ENCODE measurements at places on chromosomes 6 and 20. TPM values are rescaled to one million over a fixed set of nuclear protein-coding genes. Genes with fewer than 3 reads are reported as not detected.

- no peak for DNase-seq
Measured at GRCh38 chr6:43870660-43871061, 100.7 kb downstream of the VEGFA start.

DNA sequence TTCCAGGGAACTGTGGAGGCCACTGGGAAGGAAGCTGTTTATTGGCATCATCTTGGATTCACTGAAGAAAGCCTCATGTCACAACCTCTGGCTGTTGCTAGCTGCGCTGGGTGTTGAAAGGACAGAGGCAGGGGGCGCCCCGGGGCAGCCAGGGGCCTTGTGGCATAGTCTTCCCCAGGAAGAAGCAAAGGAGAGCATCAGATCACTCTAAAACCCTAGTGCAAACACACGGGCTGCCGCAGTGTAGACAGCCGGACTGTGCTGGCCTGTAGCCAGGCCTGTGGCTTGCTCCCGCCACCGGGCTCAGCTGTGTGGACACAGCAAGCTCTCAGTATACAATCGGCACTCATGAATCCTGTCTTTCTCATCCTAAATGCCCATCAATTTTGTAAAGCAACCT, 23.8 kb upstream of the SMOC2 start:
- peak; percentile 48 for DNase-seq

DNA sequence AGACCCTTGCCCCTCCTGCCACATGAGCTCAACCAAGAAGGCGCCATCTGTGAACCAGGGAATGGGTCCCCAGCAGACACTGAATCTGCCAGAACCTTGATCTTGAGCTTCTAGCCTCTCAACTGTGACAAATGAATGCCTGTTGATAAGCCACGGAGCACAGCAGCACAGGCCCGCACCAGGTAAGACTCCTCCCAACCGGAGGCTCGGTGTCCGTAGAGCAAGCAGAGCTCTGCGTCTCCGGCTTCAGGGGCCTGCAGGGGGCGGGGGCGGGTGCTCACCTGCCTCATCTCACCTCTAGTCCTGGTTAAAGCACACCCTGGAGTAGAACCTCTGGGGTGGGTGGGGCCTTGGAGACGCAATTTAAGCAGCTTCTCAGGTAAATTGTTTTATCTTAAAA, 122.7 kb downstream of the SMOC2 start:
- no peak for DNase-seq

- DNase-seq = peak; percentile 68
Measured at GRCh38 chr6:110878751-110879522, 4.4 kb downstream of the AMD1 start.

DNA sequence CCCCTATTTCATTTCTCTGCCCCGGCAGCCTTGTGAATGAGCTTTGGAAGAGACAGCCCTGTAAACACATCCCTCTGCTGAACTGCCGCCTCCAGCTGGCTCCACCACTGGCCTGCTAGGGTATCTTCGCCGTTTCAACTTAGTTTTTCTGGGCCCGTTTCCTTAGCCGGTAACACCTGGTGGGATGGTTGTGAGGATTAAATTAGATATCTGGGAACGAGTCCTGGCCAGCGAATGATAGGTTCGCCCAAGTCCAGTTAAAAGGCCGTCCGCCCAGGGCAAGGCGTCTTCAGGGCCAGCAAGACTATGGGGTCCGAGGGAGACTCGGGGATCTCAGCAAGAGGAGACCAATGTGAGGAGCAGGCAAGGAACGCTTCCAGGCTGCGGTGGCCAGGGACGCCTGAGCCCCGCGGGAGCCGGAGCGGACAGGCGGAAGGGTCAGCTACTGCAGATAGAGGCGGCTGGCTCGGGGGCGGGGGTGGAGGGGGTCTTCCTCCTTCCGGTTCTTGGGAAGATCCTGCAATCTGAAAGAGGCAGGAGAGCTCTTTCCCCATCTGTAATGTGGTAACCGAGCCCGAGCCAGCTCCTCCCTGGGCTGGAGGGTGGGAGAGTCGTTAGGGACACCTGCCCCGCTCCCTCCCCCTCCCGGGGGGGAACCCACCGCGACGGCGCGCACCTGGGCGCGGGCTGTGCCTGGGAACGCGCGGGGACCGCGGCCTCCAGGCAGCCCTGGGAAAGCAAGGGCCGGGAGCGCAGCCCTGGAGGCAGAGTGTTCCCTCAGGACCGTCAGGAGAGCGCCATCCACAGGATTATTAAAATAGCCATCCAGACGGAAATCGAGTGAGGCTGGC, 4.5 kb upstream of the PTCRA start:
- DNase-seq = peak; percentile 50

DNA sequence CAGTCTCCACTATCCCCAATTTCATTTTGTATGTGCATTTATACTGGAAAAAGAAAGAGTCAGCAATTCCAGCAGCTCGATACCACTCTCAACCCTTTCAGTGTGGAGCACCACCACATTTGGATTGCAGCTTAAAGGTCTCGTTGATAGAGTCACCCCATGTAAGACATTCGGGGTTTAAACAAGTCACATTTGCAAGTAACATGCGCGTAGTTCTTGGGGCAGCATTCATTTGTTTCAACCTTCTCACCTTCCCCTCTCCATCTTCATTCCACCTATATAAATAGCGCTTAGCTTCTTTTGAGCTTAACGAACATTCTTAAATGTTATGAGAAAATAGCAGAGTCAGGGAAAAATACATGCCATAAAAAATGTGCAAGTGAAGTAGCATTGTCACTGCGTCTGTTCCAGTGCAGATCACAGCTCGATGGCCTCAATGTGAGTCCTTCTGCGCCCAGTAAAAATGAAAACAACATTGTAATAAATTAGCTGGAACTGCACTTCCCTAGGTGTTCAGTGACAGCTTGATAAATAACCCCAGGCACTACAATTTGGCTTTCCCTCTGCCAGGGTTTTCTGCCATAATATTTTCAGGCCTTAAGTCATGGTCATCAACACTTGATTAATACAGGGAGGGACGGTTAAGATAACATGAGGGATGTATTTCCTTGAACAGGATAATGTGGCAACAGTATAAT, 737.8 kb upstream of the NRSN1 start:
- no peak for DNase-seq

GRCh38 chr6:70222439-70222749, 80.5 kb downstream of the COL9A1 start:
- DNase-seq = no peak

- DNase-seq = no peak
Measured at GRCh38 chr20:44594730-44595129, 12.4 kb downstream of the PKIG start.

DNA sequence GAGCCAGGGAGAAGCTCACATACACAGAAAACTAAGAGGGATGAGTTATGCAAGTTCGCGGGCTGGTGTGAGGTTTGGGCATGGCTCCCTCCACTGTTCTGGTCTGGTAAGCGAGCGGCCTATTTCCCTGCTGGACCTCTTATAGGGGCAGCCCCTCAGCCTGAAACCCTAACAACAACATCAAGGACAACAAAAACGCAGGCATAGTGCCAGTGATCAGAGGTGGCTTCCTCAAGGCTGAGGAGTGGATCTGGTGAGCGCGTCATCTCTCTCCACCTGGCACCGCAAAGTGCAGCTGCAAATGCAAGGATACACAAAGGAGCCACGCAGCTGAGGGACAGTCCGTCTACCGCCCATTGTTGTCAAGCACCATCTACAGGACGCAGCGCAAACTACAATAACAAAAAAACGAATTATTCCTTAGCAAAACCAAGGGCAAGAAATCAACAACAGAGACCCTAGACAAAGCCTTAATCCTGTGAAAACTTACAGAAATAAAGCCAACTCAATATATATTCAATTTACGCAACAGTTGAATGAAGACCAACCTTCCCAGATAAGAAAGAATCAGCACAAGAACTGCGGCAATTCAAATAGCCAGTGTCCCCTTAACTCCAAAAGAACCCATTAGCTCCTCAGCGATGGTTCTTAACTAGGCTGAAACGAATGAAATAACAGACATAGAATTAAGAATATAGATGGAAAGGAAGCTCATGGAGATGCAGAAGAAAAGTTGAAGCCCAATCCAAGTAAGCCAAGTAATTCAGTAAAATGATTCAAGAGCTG, 9.2 kb upstream of the DEFB110 start:
- no peak for DNase-seq

DNA sequence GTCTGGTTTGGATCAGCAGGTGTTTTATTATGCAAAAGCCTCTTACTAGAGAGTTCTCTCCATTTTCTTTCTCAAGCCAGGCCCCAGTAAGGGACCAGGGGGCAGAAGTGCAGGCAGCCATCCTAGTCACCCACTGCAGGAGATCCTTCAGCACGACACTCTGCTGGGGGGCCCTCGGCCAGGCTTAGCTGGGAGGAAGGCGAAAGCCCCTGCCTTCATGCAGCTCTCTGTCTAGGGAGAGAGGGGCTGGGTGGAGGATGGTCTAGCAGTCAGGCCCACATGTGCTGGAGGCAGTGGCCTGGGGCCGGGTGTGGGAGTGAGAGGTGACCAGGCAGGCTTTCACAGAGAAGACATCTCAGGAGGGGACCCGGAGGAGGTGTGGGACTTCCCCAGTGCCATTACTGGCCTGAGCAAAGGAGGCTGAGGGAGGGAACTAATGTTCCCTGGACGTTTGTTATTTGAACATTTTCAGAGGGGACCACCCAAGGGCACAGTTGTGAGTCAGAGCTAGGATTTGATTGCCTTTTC, 33.5 kb upstream of the VSTM2L start:
- no peak for DNase-seq

DNA sequence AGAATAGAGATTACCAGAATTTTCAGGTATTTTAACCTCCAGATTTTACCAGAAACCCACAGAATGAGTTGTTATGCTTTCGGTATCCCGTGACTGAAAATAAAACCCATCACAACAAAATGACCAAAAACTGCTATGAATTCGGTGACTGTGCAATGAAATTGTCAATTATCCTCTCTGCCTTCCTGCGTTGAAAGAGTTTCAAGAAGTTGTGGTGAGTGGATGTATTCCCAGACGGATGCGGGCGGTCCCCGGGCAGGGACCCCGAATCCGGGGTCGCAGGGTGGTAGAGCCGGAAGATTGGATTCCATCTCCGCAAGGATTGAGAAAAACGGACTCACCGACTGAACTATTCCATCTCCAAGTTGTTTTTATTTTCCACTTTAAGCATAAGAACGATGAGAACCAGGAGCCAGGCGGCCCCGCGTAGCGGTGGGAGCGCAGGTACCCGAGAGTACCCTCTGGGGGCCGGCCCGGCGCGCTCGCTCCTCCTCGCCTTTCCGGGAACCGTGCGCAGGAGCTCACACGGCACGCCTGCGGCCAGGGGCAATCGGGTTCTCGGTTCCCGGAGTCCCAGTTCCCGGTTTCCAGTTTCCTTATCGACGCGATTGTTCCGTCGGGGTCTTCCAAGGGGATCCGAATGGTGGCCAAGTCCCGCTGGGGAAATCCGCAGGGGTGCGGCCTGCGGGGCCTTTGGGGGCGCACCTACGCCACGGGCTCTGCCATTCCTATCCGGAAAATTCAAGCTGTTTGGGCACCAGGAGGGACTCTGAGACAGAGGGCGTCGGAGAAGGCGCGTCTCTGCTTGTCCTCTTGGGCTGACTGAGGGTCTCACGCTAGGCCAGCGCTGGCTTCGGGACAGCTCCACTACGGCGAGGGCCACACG, 104.9 kb upstream of the PRDM1 start:
- DNase-seq = peak; percentile 17

- no peak for DNase-seq
Measured at GRCh38 chr20:25605148-25605547, 18.7 kb downstream of the NANP start.

- DNase-seq = no peak
Measured at GRCh38 chr20:15814911-15815310, 758.3 kb downstream of the KIF16B start.

- DNase-seq = no peak
Measured at GRCh38 chr20:29298759-29299613, 1958.5 kb upstream of the DEFB115 start.

GRCh38 chr20:22386306-22386623, 198.1 kb downstream of the FOXA2 start:
- DNase-seq = no peak

GRCh38 chr6:161085246-161085645, 93.7 kb downstream of the MAP3K4 start:
- DNase-seq = no peak

GRCh38 chr6:163738725-163739407, 324.3 kb downstream of the QKI start:
- no peak for DNase-seq

DNA sequence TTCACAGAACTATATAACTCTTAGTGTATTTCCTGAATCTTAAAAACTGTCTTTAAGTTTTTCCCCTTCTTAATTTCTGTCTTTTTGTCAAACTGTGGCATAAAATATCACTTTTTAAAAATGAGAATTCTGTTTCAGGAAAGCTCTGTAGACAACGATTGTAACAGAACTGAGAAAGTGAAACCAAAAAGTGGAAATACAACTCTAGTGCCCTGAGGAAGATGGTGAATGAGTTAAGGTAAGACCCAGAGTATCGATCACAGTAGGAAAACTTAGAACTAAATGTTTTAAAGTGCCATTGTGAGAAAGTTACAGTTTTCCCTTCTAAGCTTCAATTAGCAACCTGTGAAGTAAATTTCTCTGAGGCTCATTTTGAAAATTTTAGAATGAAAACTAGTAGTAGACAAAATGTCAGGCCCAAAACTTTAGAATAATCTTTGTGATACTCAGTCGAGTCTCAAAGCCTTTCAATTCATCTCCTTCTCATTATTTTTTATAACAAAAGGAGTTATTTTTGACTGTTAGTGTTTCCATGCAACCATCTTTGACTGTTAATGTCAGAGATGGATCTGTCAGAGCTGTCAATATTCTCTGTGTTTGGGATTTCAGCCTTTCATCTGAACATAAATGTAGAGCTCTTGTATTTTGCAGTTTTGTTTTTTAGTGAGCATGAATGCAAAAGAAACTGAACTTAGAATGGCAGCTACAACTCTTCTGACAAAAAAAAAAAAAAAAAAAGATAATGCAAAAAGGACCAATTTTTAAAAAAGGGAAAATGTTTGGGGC, 19.0 kb upstream of the TRDN start:
- no peak for DNase-seq

DNA sequence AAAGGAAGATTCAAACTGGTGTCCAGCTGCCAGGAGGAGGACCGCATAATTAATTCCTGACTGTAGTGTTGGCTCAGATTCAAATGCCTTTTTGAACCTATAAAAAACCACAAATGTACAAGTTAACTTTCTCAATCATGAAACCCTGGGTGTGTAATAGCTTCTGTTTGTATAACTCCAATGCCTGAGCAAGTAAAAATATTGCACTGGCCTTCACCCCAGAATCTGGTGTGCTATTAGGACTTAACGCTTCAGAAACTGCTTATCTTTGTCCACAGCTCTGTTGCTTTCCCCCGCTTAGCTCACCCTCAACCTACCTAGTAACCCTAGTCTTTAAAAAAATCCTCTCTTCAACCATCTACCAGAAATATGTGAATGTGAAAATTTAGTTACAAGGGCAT, 119.1 kb upstream of the MAP7 start:
- no peak for DNase-seq

PPP1R3G gene
- total RNA-seq = 1.5 TPM

TLDC2 gene
- 0.23 TPM for total RNA-seq

MLN gene
- total RNA-seq = not detected

SUN5 gene
- not detected for total RNA-seq

All from lung (tissue), 17 donors.